ENCODE measurements at places on chromosomes 2 and 18.

DNA sequence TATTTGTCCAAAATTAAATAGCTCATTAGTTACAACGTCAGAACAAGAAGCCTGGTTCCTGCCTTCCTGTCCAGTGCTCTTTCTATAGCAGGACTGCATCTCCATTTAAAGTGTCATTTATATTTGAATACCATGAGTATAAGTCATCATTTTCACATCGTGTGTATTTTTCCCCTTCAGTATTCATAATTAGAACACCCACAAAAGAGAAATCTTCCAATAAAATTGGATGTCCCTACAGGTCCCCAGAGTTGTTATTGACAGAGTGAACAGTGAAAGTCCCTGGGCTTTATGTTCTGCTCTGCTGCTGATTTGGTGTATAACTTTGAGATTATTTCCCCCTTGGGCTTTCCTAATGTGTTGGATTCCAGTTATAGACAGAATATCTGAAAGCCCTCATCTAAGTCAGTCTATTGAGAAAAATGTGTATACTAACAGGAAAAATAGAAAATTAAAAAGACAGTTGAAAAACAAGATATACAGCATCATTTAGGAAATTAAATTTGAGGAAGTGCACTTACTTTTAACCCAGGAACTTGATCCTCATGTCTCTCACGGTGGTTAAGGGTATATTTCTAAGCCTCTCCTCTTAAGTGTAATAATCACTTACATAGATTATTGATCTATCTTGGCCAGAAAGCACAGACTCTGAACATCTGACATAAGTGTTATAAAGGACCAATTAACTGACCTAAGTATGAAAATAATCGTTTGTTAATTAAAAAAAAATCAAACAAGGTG is 15.2 kb upstream of the REV1 start:
- no peak for DNase-seq

GRCh38 chr2:86783615-86784339 is 6.9 kb downstream of the CD8A start:
- DNase-seq: no peak

GRCh38 chr2:225027061-225027762 is 15.1 kb downstream of the DOCK10 start:
- DNase-seq: no peak

GRCh38 chr18:64134044-64134747 is 14.7 kb downstream of the LINC00305 start:
- DNase-seq: no peak

- peak; percentile 23 for DNase-seq
These were observed 200.1 kb downstream of the NDUFA10 start for GRCh38 chr2:239824866-239825704.

DNA sequence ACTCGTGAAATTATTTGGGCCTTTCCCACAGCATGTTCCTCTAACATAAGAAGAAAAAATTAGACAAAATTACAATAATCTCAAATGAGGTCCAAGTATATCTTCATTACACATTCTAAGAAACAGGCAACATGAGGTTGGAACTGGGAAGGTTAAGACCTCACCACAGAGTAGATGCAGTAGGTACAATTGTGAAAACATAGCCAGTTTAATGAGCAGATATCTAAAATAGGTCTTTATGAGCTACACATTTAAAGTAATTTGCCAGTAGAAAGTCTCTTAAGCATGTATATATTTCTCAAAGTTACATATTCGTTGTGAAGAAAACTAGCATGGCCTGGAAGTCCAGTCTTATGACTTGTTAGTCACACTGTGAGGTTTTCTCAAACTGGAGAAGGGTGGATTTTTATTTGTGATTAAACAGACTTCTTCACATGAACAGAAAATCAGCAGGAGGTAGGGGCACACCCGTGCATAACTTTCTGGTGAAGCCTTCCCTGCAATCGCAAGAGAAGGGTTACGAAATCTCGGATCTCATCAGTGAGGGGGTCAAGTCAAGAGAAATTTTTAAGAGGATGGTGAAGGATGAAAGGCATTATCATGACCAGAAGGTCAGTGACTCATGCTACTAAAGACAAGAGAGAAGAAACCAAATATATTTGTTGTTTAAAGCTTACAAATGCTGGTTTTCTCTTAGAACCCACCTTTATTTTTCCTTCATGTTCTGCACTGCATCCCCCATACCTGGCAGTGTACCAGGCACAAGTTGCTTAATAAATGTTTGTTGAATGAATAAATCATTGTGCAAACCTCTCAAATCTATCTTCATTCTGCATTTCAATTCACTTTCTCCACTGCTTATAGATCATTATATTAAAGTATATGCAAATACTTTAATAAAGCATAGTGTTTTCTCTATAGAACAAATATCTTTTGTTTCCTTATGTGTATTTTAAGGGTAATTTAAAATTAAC is 5.1 kb upstream of the RAB27B start:
- DNase-seq: no peak

- DNase-seq: no peak
These were observed 37.5 kb upstream of the TPO start for GRCh38 chr2:1375794-1376193.

GRCh38 chr2:241011296-241011600 is 12.8 kb downstream of the SNED1 start:
- peak; percentile 52 for DNase-seq

- no peak for DNase-seq
These were observed 58.0 kb upstream of the CAPN13 start for GRCh38 chr2:30865243-30865642.

GRCh38 chr2:10019602-10020400 is 23.5 kb upstream of the KLF11 start:
- no peak for DNase-seq

- no peak for DNase-seq
These were observed 127.8 kb downstream of the OSR1 start for GRCh38 chr2:19230626-19231025.

- no peak for DNase-seq
These were observed 89.6 kb downstream of the TCF7L1 start for GRCh38 chr2:85222792-85223191.

- DNase-seq: no peak
These were observed 151.1 kb upstream of the UBE2E3 start for GRCh38 chr2:180829261-180829660.

DNA sequence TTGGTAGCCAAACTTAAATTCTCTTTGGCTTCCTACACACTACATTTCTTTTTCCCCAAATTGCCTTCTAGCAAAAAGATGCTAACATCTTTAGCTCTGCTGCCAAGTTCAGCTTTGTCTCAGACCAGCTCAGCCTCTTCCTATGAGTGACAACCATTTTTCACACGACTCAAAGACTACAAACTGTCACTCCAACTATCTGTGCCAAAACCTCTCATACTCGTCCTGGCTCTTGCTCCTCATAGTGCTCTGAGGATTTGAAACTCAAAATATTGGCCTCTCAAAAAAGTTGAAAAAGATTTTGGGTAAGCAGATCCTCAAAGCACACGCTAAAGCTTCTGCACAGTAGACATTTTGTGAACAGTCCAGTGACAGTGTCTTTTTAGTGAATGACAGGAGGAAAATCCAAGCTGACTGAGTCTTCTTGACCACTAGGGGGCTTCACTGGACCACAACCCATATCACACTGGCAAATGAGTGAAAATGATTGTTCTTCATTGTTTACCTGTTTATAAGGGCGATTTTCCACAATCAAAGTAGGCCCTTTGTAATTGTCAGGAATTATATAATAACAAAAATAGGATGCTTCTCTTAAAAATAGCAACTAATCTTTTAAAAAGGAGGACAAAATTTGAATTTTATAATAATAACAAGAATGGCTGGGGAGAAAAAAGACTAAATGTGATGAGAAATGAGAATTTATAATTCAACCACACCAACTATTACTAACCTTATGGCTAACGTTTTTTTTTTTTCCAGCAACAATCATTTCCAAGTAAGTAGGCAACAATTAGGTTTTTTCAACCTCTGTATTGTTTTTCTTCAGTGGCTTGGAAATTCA is 85.5 kb upstream of the PGAP1 start:
- DNase-seq: no peak

- no peak for DNase-seq
These were observed 446.7 kb downstream of the SETBP1 start for GRCh38 chr18:45127405-45127804.

- DNase-seq: no peak
These were observed 54.7 kb downstream of the VWC2L start for GRCh38 chr2:214465363-214466146.

DNA sequence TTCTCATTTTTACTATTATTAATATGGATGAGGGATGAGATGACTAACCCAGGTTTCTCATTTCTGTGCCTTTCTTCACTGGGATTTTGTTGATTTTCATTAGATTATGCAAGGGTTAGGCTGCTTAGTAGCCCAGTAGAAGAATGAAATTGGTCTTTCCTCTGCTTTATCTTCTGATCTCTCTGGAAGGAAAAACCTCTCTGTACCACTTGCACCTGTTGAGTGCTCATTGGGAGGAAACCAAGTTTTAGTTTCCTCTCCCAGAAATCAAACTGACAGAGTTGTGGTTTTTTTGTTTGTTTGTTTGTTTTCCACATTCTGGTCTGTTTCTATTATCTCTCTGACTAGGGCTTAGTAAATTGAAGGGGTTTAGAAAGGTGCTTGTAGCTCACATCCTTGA is 60.8 kb downstream of the KIAA1328 start:
- DNase-seq: no peak

DNA sequence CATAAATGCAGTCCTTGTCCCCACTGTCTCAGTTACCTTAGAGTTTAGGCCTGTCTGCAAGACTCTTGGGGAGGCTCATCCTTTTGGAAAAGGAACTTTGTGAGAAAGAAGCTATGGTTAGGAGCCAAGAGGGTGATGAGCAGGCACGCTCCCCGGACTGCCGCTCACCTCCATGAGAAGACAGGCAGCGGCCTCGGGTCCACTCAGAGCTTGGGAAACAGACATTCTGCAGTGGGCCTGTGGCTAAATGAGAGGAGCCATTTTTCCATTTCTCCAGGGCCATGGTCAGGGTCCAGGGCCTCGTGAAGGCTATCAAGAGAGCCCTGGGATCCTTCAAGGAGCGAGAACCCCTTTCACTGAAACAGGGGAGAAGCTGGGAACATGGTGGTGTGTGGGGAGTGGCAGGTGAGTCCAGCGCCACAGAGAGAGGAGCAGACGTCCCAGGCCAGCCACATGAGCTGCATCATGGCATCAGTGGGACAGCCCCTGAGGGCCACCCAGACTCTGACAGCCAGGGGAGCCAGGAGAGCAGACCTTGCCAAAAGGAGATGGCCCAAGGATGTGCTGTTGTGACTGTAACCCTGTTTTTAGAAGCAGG is 4.0 kb upstream of the TEX51 start:
- peak; percentile 36 for DNase-seq

GRCh38 chr18:67545681-67546080 is 29.2 kb upstream of the DSEL start:
- DNase-seq: no peak

DNA sequence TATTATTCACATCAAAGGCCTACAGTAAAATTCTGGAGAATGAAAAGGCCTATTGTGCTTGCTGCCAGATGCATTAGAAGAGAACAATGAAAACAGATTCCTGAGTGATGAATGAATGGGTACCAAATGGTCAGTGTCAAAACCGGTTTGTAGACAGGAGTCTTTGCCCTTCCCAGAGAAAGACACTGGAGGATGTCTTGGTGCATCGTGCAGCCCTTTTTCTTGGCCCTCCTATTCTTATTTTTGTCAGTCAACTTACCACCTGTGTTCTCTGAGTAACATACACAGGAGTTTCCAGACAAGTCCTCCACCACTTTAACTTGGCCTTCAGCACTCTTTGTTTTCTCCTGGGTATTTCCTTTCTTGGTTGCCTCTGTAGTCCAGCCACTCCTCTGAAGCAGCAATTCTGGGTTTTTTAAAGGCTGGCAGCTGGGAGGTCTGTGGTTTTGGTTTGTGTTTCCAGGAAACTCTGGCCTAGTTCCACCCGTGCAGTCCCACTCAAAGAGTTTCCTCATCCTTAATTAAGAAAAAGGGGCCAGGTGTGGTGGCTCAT is 29.4 kb downstream of the PSTPIP2 start:
- DNase-seq: no peak

DNA sequence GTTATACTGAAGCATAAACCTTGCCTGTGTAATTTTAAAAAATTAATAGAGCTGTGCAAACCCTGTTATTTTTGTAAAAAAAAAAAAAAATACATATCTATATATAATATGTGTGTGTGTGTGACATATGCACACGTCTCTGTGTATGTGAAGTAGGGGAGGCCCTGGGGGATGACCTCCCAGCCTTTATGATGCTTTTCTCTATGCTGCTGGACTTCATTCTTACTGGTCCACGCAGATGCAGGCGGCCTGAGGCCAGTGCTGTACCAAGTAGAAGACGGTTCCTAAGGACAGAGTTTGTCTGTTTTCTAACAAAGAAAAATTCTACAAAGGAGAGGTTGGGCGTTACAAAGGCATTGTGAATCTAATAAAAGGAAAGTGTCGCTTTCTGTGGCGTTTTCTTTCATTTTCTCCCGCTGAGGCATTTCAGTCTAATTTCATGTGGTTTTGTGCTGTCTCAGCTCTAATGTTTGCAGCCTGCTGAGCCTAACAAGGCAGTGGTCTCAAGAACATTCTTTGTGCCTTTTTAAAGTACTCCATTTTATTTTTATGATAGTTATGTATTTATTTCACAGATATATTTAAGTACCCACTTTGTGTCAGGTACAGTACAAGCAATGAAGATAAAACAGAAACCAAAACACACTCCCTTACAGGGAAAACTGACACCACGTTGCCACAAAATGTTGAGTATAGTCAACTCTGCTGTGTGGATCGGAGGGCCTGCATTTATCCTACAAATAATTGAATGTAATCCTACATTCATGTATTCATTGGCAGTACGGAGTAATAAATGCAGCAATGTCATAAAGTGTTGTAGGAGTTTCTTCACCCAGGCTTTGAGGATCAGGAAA is 118.0 kb downstream of the RAB3GAP1 start:
- no peak for DNase-seq

DNA sequence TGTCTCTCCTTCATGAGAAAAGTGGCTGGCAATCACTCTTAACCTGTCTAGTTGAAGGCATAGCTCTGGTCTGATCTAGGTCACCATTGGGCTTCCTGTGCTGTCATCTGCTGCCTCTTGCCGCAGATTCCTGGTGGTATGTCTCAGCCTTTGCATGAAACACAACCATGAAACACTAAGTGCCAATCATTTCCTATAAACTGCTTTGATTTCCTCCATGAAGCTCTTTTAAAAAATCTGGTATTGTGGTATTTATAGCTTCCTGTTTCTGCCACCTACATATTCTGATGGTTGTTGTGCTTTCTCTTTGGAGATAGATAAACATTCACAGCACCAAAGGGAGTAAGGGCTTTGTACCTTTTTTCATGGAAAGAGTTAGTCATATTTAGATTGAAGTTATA is 120.0 kb upstream of the EPC2 start:
- DNase-seq: no peak
